ENCODE measurements at places on chromosomes 6 and 20.

- DNase-seq, result no peak
Observed at GRCh38 chr6:381742-382461, 9.7 kb upstream of the IRF4 start.

- no peak for DNase-seq
Observed at GRCh38 chr6:134452906-134453305, 135.0 kb upstream of the SGK1 start.

DNA sequence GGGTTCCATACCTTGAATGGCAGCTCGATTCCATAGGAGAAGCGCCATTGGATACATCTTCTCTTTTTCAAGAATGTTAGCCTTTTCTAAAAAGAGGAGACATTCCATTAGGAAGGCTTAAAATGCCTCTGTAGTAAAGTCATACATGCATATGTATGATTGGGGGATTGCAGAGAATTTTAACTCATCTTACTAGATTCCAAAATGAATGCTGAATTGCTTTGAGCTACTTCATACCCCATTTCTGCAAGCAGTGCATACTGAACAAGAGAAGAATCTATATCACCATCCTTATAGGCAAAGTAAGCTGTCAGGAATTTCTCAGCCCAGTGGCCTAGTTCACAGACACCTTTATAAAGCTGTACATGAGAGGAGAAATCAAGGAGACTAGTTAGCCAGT, 80.3 kb downstream of the NDUFAF5 start:
- DNase-seq, result no peak

GRCh38 chr6:111499269-111499793, 16.3 kb upstream of the REV3L start:
- no peak for DNase-seq

- no peak for DNase-seq
Observed at GRCh38 chr6:108564178-108564577, 3.5 kb downstream of the FOXO3 start.

DNA sequence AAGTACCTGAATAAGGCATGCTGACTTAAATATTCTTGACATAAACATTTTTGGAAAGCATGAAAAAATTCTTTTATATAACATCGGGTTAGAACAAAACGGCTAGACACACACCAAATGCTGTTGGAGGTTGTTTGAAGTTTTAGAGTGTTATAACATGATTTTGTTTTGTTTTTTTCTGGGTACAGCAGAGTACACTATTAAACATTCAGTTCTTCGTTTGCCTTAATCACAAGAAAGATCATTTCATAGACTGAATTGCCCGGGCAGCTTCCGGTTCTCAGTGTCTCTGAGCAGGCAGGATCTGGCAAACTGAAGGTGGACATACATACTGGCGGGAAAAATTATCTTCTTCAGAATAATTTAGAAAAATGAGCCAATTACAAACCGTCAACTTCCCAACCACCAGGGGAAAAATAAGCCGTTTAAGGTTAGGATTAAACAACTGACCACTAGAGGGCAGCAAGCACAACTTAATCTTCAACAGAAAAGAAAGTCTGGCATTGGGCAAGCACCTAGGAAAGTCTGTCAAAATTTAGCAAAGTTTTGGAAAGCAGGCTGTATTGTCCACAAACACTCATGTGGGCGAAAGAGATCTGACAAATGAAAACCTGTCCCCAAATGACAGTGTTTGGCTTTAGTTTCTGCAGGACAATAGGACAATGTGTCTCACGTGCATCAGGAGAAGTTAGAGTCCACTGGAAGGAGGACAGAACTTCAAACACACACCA, 15.0 kb downstream of the ZNF217 start:
- peak; percentile 77 for DNase-seq
